Osteoblast (primary cell): ENCODE measurements at places on chromosomes 1 and 21.

- no peak for DNase-seq
Observed at GRCh38 chr1:193256019-193256418, 69.6 kb upstream of the B3GALT2 start.

- peak; percentile 67 for DNase-seq
Observed at GRCh38 chr21:39161064-39161463, 22.2 kb downstream of the PSMG1 start.

- peak; percentile 3 for DNase-seq
Observed at GRCh38 chr1:179003512-179004066, 22.1 kb upstream of the FAM20B start.

GRCh38 chr1:219621047-219621786 is 8.3 kb upstream of the ZC3H11B start:
- no peak for DNase-seq

GRCh38 chr1:52588535-52588934 is 13.6 kb upstream of the GPX7 start:
- no peak for DNase-seq

GRCh38 chr21:16069178-16070112 is 339.7 kb downstream of the USP25 start:
- DNase-seq = no peak

DNA sequence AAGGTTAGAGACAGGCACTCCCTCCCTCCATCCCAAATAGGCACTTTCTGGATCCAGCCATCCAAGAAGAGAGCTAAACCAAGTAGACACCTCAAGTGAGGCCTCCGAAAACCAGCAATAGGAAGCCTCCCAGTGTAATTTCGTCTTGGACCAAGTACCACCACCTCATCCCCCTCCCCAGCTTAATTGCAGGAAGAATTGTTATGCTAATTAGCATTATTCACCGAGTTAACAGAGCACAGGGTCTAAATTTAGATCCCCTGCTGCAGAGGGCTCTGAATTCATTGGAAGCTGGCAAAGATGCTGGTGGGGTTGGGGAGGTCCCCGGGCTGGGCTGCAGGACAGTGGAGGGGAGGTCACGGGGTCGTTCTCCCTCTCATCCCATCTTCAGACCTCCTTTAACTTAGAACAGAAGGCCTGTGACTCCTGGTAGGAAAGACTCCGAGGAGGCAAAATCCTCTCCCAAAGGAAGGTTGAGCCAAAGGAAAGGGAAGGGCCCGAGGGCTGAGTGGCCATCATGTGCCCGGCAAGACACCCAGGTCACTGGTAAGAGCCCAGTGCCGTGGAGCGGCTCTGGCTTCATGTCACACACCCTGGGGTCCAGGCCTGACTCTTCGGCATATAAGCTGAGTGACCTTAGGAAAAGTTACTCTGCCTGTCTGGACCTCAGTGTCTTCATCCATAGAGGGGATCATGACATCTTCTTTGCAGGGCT is 209.2 kb upstream of the GRIK3 start:
- DNase-seq = no peak
